ENCODE measurements at places on chromosomes 6 and 20. TPM values are rescaled to one million over a fixed set of nuclear protein-coding genes. Genes with fewer than 3 reads are reported as not detected.

RFX6 gene
- not detected for total RNA-seq

ZSCAN23 gene
- 12.5 TPM for total RNA-seq

RBM24 gene
- total RNA-seq: 4.0 TPM

CDH4 gene
- 7.8 TPM for total RNA-seq

B3GAT2 gene
- total RNA-seq: 1.2 TPM

KIAA1755 gene
- 9.5 TPM for total RNA-seq

- DNase-seq: no peak
- no peaks in the 10 kb centered on the region for H3K4me1 ChIP-seq
- no peaks in the 10 kb centered on the region for H3K36me3 ChIP-seq
- no peak overlapping the region for H3K4me3 ChIP-seq
Measured at GRCh38 chr6:85077098-85077497, 312.7 kb upstream of the TBX18 start.

DNA sequence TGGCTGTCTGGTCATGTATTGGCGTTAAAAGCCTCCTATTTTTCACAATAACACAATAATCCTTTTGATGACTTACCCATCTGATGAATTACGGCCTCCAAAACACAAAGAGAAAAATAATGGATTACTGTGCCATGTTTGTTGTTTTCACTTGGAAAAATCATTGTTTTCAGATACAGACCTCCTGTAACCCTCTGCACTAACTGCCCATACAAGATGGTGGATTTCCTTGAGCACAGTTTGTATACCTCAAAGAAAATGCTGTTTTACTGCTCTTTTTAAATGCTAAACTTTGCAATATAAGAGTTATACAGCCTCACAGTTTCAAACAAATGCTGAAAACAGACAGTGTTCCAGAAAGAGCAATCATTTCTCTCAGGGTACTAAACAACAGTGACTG lies 61.0 kb downstream of the SMLR1 start:
- H3K27ac ChIP-seq: no peak overlapping the region
- H3K36me3 ChIP-seq: peaks cover 3% of the 10 kb centered on the region
- no peaks in the 10 kb centered on the region for H3K27me3 ChIP-seq
- H3K4me1 ChIP-seq: peaks cover 6% of the 10 kb centered on the region
- DNase-seq: no peak
- H3K4me3 ChIP-seq: no peak overlapping the region

GRCh38 chr6:128509709-128510108 lies 10.7 kb downstream of the PTPRK start:
- no peaks in the 10 kb centered on the region for H3K36me3 ChIP-seq
- peaks cover 21% of the 10 kb centered on the region for H3K4me1 ChIP-seq
- no peak overlapping the region for H3K4me3 ChIP-seq
- H3K27ac ChIP-seq: no peak overlapping the region
- no peaks in the 10 kb centered on the region for H3K27me3 ChIP-seq
- no peak for DNase-seq

GRCh38 chr6:47165918-47166317 lies 123.8 kb upstream of the ADGRF1 start:
- H3K27me3 ChIP-seq: no peaks in the 10 kb centered on the region
- H3K4me1 ChIP-seq: peaks cover 4% of the 10 kb centered on the region
- DNase-seq: no peak
- no peaks in the 10 kb centered on the region for H3K36me3 ChIP-seq
- no peak overlapping the region for H3K27ac ChIP-seq

DNA sequence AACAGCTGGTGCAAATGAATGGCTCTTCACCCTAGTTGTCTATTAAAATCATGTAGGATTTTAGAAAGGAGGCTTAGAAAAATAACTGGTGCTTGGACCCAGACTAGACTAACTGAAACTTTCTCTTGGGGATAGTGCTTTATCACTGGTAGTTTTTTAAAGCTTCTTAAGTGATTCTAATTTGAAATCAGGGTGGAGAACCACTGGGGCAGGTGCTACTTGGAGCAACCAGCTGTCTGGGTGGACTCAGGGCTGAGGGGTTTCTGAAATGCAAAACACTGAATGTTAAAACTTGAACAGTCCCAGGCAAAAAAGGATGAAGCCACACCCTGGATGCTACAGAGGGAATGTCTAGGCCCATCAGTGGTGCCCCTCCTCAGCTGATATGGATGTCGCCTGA lies 81.2 kb downstream of the PXDC1 start:
- H3K4me3 ChIP-seq: no peak overlapping the region
- H3K4me1 ChIP-seq: peaks cover 2% of the 10 kb centered on the region
- peaks cover 8% of the 10 kb centered on the region for H3K36me3 ChIP-seq
- H3K27ac ChIP-seq: no peak overlapping the region
- DNase-seq: no peak
- no peaks in the 10 kb centered on the region for H3K27me3 ChIP-seq

- peak; percentile 56 for DNase-seq
- H3K27ac ChIP-seq: no peak overlapping the region
- H3K4me1 ChIP-seq: peaks cover 32% of the 10 kb centered on the region
- H3K36me3 ChIP-seq: no peaks in the 10 kb centered on the region
- H3K27me3 ChIP-seq: peaks cover 39% of the 10 kb centered on the region
- peak overlapping the region; percentile 89 for H3K4me3 ChIP-seq
Measured at GRCh38 chr20:63177134-63177784, 38.7 kb downstream of the YTHDF1 start.

DNA sequence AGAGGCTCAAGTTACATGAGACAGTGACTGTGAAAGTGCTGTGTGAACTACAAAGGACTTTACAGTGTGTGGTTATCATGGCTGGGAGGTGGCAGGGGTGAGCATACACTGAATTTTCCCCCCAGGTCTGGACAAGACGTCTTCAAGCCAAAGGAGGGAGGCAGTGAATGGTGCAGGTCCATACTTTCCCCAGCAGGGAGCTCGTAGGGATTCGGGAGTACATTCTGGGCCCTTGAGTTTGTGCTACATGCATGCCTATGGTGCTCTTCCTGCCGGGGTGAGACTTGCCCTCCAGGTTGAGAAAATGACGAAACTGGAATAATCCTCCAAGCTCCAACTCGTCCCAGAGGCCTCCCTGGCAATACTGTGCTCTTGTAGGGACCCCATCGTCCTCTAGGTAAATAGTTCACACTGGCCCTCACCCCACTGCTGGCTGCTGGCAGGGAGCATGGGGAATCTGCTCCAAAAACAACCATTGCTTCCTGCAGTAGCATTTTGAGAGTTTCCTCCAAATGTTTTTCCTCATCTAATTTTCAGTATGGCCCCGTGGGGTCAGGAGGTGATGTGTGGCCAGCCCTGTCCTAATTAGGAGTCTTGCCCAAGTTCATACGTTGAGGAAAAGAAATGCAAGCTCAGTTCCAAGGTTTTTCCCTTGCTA lies 57.6 kb downstream of the ZNF831 start:
- no peak overlapping the region for H3K4me3 ChIP-seq
- peak overlapping the region; percentile 35 for H3K27ac ChIP-seq
- no peak for DNase-seq
- peaks cover 34% of the 10 kb centered on the region for H3K4me1 ChIP-seq

DNA sequence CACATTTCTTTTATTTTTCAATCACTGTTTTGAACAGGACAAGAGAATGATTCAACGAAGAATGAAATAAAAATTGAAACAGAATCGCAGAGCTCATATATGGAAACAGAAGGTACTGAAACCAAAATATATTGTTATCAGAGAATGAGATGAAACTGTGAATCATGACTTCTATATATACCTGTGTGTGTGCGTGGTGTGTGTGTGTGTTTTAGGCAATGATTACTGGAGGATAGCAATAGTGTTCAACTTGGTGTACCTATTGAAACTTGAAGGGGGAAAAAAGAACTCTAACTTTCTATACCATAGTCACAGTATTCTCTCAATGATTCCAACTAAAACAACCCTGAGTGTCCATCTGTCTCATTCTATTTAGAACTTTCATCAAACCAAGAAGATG lies 586.6 kb downstream of the KIF16B start:
- peaks cover 5% of the 10 kb centered on the region for H3K4me1 ChIP-seq
- no peak overlapping the region for H3K4me3 ChIP-seq
- no peak overlapping the region for H3K27ac ChIP-seq
- no peaks in the 10 kb centered on the region for H3K27me3 ChIP-seq

DNA sequence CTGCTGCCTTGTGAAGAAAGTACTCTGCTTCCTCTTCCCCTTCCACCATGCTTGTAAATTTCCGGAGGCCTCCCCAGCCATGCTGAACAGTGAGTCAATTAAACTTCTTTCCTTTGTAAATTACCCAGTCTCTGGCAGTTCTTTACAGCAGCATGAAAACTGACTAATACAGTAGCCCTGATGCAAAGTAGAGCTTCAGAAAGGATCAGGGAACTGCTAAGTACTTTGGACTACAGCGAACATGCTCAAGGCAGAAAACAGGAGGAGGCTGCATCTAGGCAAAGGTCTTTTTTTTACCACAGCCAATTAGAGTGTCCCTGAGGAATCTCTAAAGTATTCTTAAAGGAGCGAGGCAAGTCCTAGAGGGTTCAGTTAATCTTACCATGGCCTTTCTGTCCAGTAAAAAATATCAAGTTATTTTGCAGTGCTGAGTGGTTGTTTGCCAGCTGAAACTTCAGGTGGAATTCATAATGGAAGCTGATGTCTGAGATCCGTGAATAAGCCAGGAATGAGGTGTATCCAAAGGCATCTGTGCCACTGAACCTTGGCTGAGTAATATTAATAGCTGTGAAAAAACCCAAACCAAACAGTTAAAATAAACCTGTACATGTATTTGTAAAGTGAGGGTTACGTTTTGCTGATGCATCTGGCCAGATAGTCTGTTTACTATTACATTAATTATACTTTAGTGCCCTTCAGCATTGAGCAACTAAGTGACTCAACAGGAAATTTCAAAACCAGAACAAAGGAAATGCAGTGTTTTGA lies 170.4 kb downstream of the PHF3 start:
- no peaks in the 10 kb centered on the region for H3K36me3 ChIP-seq
- no peaks in the 10 kb centered on the region for H3K27me3 ChIP-seq
- DNase-seq: no peak
- H3K27ac ChIP-seq: no peak overlapping the region

- H3K27ac ChIP-seq: no peak overlapping the region
- H3K36me3 ChIP-seq: no peaks in the 10 kb centered on the region
Measured at GRCh38 chr6:155041741-155042279, 46.7 kb downstream of the TIAM2 start.

DNA sequence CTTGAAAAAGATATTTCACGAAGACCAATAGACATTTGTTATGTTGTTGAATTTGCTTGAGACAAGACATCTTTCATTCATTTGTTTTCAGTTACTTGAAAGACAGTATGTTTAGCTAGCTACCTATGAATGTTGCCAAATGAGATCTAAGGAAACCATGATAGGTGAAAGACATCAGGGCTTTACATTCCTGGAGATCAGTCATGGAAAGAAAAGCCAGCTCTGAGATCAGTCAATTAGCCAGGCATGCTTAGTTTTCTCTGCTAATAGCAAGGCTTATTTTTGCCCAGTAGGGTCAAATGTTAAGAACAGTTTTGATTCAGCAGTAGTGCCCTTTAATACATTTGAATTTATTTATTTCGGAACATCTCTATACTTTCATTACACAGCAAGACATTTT lies 116.5 kb upstream of the EDN1 start:
- peaks cover 5% of the 10 kb centered on the region for H3K4me1 ChIP-seq
- H3K27ac ChIP-seq: no peak overlapping the region
- H3K4me3 ChIP-seq: no peak overlapping the region

GRCh38 chr20:41318271-41318649 lies 729 bp upstream of the ZHX3 start:
- no peaks in the 10 kb centered on the region for H3K36me3 ChIP-seq
- peaks cover 5% of the 10 kb centered on the region for H3K27me3 ChIP-seq
- peaks cover 24% of the 10 kb centered on the region for H3K4me1 ChIP-seq
- peak overlapping the region; percentile 70 for H3K4me3 ChIP-seq
- DNase-seq: no peak

DNA sequence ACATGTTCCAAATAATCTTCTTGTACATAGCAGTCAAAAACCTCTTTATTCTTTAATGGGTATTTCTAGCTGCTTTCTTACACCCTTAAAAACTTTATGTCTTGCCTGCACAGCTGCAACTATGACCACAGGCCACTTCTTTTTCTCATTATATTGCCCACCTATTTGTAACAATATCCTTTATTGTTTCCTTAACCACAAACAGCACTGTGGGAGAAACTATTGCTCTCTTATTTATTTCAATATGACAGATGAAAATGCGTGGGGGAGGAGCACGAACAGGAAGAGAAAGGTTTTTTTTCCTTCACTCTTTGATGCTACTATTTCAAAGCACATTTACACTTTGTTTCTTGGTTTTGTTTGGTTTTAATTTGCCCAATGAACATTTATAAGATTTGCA lies 253.5 kb downstream of the GJA1 start:
- no peak for DNase-seq

- no peak for DNase-seq
- no peak overlapping the region for H3K27ac ChIP-seq
- H3K4me1 ChIP-seq: no peaks in the 10 kb centered on the region
- no peaks in the 10 kb centered on the region for H3K27me3 ChIP-seq
- H3K36me3 ChIP-seq: no peaks in the 10 kb centered on the region
Measured at GRCh38 chr6:64334636-64335035, 699.0 kb downstream of the PHF3 start.

DNA sequence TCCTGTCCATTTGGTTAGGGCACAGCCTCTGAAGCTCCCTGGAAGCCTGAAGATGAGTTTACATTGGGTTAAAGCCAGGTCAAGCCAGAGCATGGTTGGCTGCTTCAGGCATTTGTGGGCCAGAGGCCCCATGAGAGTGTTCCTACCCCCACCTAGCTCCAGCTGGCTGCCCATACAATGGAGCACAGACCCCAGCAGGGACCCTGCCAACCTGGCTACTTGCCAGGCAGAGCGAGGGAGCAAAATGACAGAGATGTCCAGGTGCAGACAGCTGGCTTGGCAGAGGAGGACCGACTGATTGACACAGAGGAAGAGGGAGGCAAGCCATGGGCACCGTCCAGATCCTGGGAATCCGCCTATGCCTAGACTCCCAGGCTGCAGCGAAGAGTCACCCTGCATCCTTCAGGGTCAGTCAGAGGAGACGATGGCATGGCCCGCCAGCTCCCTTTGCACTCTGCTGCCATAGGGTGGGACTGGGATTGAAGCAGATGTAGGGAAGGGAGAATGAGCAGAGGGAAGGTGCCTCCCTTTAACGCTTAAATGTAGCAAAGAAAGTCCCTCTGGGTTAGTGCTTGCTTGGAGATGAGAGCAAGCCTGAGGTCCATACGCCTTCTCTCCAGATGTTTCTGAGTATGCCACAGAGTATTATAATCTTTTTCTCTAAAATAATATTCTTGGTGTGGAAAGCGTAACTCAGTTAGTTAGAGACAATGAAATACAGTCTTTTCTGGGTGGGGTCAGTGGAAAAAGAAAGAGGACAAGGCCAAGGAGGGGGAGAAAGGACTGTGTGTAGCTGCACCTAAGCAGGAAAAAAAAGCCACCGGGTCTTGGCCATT lies 77.6 kb upstream of the FYN start:
- no peak overlapping the region for H3K4me3 ChIP-seq
- no peak for DNase-seq
- no peaks in the 10 kb centered on the region for H3K36me3 ChIP-seq
